ENCODE measurements at places on chromosomes 11 and 22.

- DNase-seq = no peak
These were observed 1455.3 kb downstream of the BRD1 start for GRCh38 chr22:48372390-48372789.

DNA sequence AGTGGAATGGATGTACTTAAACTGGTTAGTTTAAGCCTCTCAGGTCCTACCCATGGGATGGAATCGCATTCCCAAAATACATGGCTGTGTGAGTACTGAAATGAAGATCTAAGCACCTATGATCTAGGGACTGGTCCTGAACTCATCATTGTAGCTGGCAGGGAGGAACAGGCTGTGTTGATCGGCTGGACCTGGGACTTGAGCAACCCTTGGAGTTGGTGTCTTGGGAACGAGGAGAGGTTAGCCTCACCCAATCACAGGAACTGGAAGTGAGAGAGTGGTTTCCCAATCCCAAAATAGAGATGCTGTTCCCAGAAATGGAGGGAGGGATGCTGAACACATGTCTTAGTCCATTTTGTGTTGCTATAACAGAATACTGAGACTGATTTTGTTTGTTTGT is 16.4 kb upstream of the ASCC2 start:
- DNase-seq = no peak

GRCh38 chr11:84719935-84720577 is 907.1 kb downstream of the DLG2 start:
- no peak for DNase-seq

DNA sequence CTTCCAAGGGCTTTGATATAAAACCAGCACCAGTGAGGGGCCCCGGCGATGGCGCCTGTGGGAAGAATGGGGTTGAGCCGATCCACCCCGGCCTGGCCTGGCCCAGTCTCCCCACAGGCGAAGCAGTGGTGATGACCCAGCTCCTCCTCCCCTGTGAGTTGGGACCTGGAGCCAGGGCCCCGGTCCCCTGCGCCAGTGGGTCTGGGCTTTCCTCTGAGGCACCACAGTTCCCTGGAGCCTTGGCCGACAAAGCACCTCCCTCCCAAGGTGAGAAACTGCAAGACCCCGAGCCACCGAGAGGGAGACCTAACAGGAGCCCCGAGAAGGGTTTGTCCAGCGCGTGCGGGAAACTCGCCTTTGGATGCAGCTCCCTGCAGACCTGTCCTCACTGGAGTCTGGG is 942.9 kb downstream of the BRD1 start:
- no peak for DNase-seq

GRCh38 chr11:127259102-127259501 is 258.5 kb upstream of the KIRREL3 start:
- no peak for DNase-seq

DNA sequence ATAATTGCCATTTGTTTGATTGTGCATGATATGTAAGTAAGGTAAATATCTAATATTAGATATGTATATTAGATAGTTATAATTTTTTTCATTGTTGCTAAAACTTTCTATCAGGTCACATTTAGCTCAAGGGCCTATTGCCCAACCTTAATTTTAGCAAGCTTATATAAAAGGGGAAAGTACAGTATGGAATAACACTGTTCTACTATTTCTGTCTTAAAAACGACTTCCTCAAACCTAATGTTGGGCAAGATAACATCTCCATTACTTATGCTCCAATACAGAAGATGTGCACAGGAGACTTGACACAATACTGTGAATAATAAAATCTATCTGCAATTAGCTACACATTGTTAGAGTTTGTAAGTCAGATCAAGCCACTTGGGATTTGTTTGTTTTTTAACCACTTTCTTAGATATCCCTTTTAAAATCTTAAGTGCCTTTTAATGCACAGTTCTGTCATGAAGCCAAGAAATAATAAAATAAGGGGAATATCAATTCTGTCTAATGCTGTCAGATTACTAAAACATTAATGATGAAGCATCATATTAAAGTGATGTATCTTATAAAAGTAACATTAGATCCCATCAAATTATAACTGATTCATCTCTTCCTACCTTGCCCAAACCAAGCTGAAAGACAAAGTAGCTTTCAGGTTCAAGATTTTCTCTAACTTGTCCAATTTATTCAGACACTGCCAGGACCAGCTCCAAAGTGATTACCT is 98.1 kb downstream of the SIK3 start:
- DNase-seq = no peak

DNA sequence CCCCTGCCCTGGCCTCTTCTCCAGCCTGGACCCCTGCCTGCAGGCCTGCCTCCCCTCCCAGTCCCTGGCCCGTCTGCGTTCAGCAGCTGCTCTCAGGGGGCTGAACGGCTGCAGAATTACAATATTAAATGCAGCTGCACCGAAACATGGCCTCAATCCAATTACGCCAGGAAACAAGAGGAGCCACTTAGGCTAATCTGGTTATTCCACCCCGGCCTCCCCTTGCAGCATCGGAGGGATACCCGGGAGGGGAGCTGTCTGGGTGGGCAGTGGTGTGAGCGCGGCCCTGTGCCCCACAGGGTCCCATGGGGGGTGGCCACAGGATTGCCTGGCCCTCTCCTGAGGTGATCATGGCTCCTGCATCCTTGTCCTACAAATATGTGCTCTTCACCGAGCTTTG is 42.6 kb downstream of the FLRT1 start:
- DNase-seq = peak; percentile 41

DNA sequence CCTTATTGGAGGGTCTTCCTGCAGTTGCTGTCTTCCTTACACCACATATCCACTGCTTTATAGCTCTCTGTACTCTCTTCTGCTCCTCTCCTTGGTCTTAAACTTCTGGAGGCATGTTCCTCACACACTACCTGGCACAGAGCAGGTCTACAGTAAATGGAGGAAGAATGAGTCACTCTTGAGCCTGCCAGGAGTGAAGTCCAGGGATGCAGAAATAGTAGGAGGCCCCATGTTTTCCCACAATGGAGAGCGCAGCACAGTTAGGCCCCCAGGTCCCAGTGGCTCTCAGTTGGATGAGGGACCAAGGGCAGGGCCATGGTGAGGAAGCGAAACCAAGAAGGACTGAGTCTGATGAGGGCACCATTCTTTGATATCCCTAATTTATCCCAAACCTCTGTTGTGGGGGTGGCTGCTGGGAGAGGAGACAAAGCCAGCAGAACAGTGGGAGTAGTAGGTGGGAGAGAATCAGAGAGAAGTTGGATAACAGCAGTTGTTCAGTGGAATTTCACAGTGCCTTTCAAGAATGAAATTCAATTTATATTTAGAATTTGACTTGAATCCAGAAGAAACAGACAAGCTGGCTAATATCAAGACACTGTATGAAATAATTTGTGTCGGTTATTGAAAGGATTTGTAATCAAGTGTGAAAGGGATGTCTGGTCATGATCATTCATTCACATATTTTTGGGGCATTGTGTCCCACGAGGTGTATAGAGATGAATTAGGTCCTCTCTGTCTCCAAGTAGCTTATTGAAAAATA is 187.8 kb downstream of the HIPK3 start:
- DNase-seq = no peak

DNA sequence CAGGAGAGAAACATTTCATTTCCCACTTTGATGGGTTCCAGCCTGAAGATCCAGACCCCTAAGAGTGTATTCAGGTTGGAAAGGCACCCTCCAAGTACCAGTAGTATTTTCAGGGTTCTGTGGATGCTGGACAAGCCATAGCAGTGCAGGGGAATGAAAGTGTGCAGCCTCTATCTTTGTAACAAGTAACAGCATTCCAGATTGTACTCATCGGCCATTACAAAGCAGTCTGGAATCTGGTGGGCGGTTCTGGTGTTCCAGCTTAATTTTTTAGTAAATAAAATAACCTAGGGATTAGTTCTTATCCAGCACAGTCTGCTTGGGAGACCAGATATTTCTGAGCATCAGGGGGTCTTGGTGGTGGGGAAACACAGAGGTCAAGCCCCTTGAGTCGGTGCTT is 22.6 kb downstream of the APLNR start:
- DNase-seq = no peak

- DNase-seq = no peak
These were observed 7.5 kb upstream of the IL17RA start for GRCh38 chr22:17077255-17077654.

DNA sequence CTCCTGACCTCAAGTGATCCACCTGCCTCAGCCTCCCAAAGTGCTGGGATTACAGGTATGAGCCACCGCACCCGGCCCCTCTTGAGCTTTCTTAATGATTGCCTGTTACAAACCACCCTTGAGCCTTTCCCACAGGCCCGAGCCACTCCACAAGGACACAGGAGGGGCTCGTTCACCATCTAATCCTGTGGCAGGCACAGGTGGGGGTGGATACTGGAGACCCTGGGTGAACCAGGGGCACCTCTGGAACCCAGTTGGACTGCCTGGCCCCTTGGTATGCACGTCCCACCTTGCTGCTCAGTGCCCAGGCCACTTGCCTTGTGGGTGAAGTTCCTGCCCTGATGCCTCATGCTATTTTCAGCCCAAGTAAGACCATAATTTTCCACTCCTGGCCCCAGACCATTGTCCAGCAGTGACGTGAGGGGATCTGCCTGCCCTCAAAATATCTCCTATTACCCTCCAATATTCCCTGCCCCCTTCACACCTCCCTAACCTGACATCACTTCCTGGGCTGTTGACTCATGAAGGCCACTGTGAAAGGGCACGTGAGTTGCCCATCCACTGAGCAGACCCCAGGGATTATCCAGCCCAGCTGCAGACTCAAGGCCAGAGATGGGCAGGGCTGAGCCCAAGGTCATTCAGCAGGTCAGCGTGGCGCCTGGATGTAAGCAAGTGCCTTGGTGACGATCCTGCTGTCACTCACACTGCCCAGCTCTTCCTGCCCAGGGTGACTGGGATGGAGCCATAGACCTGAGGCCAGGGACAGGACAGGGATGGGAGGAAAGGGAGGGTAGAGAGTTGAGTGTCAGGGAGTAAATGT is 19.6 kb downstream of the P2RY2 start:
- no peak for DNase-seq

- no peak for DNase-seq
These were observed 29.0 kb upstream of the API5 start for GRCh38 chr11:43282607-43283440.

- no peak for DNase-seq
These were observed 92.6 kb downstream of the SWAP70 start for GRCh38 chr11:9756461-9756860.

- no peak for DNase-seq
These were observed 62.2 kb downstream of the DKK3 start for GRCh38 chr11:11946180-11946579.

DNA sequence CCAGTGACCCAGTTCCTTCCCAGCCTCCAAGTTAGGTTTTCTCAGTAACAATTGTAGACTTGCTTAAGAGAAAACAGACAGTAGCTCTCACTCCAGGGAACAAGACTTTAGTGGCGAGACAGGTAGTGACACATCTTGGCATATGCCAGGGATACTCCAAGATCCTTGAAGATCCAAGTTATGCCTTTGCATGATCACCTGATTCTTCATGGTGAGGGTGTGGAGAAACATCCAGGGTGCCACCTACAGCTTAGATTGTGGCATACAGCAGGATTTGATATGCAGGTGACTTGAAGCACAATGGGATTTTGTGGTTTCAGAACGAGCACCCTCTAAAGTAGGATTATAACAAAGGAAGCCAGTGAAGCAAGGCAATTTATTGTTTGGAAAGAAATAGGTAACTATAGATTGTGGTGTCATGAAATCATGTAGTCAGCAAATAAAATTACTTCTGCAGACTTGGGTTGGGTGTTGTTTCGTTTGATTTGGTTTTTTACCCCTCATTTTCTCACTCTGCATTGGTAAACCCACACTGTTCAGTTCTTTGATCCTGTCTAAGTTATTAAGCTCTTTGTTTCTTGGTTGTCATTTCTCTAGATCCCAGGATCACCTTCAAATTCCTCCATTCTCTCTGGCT is 9.2 kb downstream of the POU2AF3 start:
- DNase-seq = peak; percentile 66

- DNase-seq = peak; percentile 82
These were observed 1.5 kb downstream of the MS4A8 start for GRCh38 chr11:60700689-60701468.

DNA sequence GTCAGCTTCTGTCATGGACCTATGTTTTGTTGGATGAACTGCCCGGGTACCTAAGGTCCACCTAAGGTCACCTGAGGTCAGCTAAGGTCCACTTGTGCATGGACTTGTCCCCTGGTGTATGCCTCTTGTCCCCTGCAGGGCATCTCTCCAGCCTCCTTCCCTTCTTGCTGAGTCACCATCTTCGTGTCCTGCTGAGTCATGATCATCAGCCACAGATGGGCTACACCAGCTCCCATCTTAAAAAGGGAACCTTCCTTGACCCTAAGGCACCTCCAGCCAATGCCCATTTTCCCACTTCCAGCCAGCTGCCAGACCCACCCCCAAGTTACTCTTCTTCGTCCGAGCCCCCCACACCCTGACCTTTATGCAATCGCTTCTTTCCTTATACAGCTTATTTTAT is 544.9 kb downstream of the TBC1D22A start:
- no peak for DNase-seq

DNA sequence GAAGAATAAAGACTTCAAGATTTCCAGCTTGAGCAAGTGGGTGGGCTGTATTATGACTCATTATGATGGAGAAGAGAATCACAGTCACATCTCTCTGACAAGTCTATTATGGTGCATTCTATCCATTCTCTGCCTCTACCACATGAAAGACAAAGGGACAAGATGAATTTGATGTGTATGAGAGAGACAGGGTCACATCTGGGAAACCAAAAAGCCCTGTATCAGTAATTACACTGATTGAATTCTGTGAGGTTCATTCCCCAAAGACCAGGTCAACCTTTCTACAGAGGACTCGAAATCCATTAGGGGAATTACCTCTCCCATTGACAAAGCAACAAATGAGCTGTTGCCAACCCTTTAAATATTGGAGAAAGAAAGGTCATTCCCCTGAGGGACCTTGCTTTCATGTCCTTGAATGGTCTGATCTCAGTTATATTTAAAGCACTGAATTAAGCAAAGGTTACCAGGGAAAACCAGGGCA is 109.6 kb downstream of the USP35 start:
- no peak for DNase-seq

DNA sequence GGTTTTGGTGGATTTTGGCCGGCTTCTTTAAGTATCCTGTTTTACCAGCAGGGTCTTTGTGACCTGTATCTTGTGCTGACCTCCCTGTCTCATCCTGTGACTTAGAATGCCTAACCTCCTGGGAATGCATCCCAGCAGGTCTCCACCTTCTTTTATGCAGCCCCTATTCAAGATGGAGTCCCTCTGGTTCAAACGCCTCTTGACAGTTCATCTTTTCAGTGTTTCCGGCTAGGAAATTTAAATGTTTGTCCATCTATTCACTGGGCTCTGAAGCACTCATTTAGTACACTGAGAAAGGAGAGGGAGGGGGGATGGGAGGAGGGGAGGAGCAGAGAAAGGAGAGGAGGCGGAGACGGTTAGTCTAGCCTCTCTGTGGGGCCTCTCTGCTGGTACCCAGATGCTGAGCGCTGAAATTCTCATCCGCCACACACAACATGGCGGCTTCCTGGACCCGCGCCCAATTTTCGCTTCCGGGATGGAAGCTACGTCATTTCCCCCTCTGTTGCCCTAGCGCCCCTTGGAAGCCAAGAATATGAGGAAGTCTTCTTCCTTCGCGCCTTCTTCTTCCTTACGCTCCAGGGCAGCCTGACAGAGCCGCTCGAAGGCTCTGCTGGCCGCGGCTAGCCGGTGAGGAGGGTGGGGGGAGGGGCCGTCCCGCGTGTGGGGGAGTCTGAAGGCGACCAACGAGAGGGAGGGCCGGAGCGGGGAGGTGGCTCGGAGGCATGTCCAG is 69.0 kb upstream of the SYT13 start:
- peak; percentile 89 for DNase-seq

Measured in NCI-H2029 (cell line).